ENCODE measurements at places on chromosomes 5 and 9. TPM values are rescaled to one million over a fixed set of nuclear protein-coding genes. Genes with fewer than 3 reads are reported as not detected.

GRCh38 chr5:181215997-181216989 lies 6.8 kb upstream of the TRIM41 start:
- no peak for DNase-seq

DNA sequence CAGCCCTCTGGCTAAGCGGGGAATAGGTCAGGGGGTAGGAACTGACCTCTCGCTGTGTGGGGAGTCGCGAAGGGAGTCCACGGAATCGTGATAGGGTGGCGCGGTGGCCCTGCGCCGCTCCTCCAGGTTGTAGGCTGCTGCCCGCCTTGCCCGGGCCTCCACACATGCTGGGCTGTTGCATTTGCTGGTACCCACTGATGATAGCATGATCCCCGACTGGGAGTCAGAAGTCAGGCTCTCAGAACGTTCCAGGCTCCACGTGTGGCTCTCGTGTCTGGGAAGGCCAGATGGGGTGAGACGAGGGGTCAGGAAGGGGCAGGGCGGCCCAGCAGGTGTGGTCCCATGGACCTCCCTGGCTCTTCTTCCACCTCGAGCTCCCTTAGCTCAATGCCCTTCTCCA lies 56.0 kb downstream of the PSD2 start:
- DNase-seq = peak; percentile 41

- no peak for DNase-seq
These were observed 24.1 kb downstream of the CDK5RAP2 start for GRCh38 chr9:120555839-120556238.

DNA sequence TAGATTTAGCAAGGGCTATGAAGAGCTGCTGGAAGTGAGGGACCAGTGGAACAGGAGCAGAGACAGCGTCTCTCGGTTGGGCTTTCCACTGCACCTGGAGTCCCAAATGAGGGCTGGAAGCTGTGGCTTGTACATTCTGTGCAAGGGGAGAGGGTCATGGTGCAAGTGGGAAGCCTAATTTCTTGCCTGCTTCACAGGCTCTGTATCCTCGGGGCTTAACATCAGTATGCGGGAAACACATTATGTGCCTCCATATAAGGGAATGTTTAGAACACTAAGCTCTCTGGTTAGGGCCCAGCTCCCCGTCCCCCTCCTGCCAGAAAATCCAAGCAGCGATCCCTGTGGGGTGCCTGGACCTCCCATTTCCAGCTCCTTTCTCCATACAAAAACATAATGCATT lies 89.0 kb upstream of the NIPAL4 start:
- DNase-seq = no peak

DNA sequence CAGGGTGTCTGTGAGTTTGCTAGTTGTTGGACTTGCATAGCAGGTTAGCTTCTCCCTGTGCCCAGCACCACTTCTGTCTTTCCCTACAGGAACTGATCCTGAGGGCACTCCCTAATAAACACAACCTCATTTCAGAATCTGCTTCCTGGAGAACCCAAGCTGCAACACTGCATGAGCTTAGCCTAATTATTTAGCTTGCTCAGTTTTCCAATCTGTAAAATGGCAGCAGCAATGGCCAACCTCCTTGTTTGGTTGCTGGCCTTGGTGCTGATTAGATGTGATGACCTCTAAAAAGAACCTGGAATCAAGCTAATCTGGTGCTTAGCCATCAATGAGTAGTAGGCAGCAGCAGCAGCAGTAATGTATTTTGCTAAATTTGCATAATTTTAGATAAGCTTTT lies 133.9 kb downstream of the ADCY2 start:
- no peak for DNase-seq

GRCh38 chr5:159705948-159706347 lies 210.3 kb upstream of the ADRA1B start:
- DNase-seq = no peak

GRCh38 chr5:150130493-150130922 lies 25.1 kb downstream of the PDGFRB start:
- no peak for DNase-seq

- DNase-seq = no peak
These were observed 201.9 kb upstream of the ANKRD55 start for GRCh38 chr5:56434986-56435385.

The IL13 gene
- not detected for total RNA-seq

The AFAP1L1 gene
- 32.7 TPM for total RNA-seq

The SLCO6A1 gene
- total RNA-seq = not detected
